Pulmonary artery endothelial cell (primary cell): ENCODE measurements at places on chromosomes 5 and 9.

DNA sequence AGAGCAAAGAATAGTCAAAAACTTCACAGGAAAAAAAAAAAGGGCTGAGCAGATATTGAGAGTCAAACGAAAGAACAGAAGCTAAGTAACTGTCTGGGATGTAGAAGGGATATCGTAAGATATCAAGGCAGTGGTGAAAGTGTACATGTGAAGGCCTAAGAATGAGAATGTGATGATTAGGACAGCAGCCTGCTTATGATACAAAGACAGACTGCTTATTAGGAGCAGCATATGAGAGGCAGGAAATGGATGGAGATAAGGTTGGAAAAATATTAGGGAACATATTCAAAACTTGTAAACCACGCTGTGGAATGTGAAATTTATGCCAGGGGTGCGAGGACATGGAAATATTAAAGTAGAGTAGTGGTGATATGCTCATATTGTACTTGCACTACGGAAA lies 133.1 kb upstream of the FAM174A start:
- no peak for DNase-seq

DNA sequence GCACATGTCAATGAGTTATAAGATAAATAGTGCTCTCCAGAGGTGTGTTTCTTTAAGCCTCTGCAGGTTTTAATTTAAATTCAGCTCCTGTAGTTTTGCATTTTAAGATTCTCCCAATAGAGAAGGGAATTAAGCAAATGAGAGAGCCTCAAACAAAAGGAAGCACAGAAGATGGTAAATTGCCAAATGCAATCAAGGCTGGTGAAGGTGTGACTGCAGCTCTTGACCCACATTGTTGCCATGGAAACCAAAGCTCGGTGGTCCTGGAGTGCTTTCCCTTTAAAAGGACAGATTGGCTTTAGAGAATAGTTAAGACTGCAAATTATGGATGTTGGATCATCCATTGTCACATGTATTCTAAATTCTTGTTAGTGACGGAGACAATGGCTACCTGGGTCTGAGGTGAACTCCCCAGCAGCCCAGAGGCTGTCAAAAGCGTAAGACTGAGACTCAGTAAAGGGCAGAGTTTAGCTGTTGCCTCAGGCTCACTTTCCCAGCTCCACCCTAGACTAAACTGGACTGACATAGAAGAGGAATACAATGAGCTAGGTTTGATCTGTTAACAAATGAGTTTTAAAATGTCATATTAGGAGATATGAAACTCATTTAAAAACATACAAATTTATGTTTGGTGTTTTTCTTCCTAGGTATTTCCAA lies 12.3 kb downstream of the GAPT start:
- DNase-seq = no peak

- DNase-seq = no peak
Measured at GRCh38 chr9:79662537-79662956, 90.8 kb downstream of the TLE4 start.

- DNase-seq = no peak
Measured at GRCh38 chr9:89562186-89562814, 42.5 kb upstream of the GADD45G start.

GRCh38 chr9:135262248-135262647 lies 174.8 kb downstream of the OLFM1 start:
- no peak for DNase-seq

- no peak for DNase-seq
Measured at GRCh38 chr9:19490828-19491227, 82.0 kb downstream of the ACER2 start.

DNA sequence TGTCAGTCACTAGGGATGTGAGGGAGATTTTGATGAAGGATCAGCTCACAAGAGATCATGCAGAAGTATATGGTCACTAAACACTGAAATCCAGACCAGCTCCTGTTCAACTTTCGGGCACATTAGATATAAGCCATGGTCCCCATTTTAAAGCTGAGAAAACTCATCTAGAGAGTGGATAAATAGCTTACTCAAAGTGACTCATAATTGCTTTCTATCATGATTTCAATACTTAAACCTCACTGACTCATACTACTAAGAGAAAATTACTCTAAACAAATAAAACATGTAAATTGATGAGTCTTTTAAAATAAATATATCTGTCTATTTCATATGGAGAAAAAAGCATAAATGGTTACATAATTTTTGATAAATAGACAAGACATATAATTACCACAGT lies 567.7 kb downstream of the TLR4 start:
- DNase-seq = no peak

DNA sequence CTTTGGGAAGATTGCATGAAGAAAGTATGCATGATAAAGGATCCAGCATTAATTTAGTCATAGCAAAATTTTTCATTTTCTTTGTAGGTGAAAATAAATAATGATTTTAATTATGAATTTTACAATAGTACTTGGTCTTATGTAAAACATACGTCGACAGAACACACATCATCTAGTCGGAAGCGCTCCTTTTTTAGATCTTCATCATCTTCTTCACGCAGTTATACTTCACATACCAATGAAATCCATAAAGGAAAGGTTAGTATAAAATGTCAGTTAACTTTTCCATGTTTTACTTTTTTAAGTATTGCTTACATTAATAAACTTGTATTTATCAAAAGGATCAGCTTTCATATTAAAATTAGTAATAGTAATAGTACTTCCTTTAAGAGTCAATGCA lies 35.8 kb downstream of the C7 start:
- DNase-seq = no peak

GRCh38 chr9:77891128-77891800 lies 140.3 kb downstream of the GNAQ start:
- no peak for DNase-seq

DNA sequence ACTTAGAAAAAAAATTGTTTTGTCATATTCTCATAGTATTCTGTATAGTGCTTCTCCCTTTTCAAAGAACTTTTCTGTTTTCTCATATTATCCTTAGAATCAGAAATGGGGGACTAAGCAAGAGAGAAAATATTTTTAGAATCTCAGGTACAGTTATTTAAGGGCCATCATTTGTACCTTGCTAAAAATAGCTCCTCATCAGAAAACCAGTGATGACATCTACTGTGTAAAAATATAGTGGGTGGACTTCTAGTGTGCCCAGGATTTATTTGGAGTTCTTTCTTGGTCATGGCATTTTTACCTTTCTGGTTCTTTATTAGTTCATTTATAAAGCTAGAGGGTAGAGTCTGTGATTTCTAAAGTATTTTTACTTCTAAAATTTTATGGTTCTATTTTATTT lies 82.5 kb downstream of the CSNK1G3 start:
- no peak for DNase-seq

- DNase-seq = no peak
Measured at GRCh38 chr5:6849316-6850105, 136.3 kb downstream of the TENT4A start.

- no peak for DNase-seq
Measured at GRCh38 chr5:168334280-168334679, 42.8 kb downstream of the WWC1 start.

DNA sequence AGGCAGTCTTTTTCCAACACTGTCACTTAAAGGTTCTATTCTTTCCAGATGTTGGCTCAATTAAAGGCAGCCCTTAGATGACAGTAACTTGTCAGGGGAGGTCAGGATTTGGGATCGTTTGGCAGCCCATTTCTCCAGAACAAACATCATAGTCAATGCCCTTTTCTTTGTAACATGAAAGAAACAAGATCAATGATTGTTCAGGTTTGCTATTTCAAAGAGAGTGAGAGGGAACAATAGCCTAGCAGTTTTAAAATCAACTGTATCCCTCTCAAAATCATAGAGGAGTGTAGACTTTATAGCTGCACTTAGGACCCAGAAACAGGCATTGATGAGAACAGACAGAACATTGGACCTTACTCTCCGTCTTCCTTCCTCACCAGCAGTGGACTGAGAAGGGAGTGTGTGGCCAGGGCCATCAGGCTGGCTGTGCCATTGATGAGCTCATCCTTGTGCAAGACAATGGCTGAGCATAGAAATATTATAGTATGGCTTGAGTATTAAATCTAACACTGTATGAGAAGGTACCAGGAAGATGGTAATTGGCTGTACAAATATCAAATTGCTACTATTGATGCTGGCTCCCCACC lies 130.0 kb downstream of the PIP5K1B start:
- DNase-seq = no peak

DNA sequence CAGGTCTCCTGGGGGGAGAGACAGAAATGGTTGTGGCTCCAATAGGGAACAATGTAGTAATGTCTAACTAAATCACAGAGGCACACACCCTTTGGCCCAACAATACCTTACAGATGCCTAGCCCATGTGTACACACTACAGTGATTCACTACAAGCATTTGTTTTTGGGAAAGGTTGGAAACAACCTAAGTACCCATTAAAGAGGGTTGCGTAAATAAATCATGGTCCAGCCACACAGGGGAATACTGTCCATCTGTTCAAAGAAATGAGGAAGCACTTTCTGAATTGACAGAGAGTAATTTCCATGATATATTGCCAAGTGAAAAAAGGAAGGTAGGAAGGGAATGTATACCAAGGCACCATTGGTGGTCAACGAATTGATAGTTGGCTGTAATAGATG lies 22.0 kb upstream of the GTF3C5 start:
- no peak for DNase-seq

DNA sequence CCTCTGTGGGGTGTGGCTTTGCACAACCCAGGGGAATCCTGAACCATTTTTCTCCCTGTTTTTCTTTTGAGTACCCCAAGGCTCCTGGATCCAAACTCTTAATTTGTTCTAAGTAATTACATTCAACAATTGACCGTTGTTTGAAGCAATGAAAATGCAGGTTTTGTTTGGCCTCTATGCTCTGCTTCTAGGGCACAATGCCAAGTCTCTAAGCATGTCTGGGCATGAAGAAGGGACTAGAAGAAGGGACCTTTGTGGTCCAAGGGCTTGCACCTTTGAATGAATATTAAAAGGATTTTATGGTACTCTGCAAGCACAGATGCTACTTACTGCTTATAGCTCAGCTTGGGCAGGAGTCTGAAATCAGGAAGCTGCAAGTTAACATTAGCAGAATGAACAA lies 6.6 kb upstream of the ENC1 start:
- DNase-seq = no peak

DNA sequence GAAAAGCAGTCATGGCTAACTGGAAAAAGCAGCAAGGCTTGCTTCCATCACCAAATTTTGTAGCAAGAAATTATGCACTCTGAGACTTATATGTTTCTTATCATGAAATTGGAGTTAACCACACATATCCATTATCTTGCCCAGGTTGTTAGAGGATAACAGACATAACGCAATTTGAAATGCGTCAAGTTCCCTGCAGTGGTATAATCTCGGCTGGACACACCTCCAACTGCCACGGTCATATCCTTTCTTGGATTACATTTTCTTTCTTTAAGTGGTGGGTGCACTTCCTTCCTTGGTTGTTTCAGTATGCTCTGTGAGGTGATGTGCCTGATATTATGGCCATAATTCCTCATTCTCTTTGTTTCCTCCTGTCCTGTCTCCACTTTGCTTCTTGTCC lies 695.0 kb upstream of the DMAC1 start:
- DNase-seq = no peak

- no peak for DNase-seq
Measured at GRCh38 chr5:15387931-15388524, 112.0 kb upstream of the FBXL7 start.

GRCh38 chr9:109745335-109746283 lies 34.4 kb upstream of the PALM2AKAP2 start:
- no peak for DNase-seq

DNA sequence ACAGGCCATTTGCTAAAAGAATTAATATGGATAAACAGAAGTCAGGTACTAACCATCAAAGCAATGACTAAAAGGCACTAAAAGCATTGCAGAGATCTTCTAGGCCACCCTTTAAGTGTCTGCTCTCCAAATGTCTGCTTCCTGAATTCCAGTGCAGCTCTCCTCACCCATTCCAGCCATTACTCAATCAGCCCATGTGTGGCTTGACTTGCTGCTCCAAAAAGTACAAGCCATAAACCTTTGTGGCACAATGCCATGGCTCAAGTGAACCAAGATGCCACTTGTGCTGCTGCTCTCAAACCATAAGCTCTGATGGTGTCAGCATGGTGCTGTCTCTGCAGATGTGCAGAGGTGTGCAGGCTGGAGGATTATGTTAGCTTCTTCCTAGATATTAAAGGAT lies 290.2 kb upstream of the POU5F2 start:
- no peak for DNase-seq

- DNase-seq = no peak
Measured at GRCh38 chr5:96006291-96006690, 44.6 kb upstream of the ELL2 start.

DNA sequence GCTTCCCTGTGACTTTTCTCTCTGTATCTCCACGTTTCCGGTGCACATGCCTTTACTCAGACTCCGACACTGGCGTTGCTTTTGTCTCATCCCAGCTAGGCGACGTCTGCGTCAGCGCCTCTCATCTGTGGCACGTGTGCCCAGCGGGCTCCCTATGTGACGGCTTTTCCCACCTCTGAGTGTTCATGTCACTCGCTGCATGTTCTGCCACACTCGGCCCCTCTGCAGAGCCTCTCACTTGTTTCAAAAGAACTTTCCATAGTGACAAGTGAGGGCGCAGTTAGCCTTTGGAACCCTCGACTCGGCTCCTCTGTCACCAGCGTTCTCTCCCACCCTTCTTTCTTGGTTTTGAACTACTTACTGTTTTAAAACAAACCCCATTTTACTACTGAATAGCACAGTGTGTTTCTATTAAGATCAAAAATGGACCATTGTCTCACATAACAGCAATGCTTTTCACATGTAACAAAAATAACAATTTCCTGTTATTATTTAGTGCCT lies 113.4 kb upstream of the CACNA1B start:
- no peak for DNase-seq

DNA sequence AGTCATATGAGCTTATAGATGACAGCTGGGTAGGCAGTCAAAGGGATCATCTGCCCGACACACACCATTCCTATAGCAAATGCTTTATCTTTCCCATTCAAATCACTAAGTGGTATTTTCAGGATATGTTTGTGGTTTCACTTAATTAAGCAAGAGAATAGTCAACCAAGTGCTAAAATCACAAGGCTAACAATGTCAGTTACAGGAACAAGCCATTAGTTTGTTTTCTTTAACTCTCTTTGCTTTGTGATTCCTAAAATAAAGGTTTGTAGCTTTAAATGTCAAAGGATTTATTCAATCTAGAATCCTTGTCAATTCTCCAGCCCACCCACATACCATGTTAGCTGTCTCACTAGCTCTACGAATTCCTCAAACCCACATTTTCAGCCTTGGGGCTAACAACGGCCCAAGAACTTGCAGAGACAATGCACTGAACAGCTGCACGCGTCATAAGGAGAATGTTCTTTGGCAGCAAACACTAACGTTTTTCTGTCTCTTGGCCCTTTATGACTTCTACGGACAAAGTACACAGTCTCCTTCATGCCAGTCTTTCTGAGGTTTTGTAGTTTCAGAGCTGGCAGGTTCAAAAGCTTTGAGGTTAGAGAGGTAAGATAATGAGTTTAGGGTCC lies 56.6 kb downstream of the ELAVL2 start:
- DNase-seq = no peak

DNA sequence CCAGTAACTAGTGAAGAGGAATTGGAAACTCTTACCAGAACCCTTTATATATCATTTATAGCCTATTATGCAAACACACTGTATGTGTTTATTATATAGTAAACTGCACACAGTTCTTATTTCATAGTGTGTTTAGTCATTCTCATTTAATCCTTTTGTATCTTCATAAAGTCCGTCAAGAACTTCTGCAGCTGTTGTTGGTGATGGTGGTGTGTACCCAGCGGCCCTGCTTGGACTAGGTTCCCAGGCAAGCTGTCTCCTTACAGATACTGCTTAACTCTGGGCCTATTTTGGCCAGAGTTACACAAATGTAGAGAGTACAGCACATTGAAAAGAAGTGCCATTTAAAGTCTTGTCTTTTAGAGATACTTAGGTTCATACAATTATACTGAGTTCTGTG lies 231.9 kb downstream of the NDUFS4 start:
- no peak for DNase-seq

GRCh38 chr9:78300209-78300608 lies 3.3 kb downstream of the PSAT1 start:
- DNase-seq = no peak
